ENCODE measurements at places on chromosomes 7 and 10.

GRCh38 chr10:32084185-32084851, 28.1 kb upstream of the KIF5B start:
- DNase-seq: no peak

GRCh38 chr7:82049442-82049841, 279.6 kb upstream of the HGF start:
- DNase-seq: no peak

DNA sequence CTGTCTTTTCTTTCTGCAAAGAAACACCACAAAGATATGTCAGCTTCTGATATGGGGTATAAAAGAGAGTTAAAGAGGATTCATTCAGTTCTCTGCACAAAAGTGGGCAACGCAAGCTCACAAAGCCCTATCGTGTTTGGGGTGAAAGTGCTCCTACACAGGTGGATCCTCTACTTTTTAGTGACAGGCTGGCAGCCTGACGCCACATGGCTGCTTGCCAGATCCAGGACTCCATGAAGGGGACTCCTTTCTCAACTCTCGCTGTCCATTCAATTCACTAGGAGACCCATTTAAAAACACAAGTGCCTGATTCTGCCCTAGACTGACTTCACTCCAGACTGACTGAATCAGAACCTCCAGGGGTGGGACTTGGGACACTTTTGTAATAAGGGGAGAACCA, 8.0 kb downstream of the PARP12 start:
- no peak for DNase-seq

DNA sequence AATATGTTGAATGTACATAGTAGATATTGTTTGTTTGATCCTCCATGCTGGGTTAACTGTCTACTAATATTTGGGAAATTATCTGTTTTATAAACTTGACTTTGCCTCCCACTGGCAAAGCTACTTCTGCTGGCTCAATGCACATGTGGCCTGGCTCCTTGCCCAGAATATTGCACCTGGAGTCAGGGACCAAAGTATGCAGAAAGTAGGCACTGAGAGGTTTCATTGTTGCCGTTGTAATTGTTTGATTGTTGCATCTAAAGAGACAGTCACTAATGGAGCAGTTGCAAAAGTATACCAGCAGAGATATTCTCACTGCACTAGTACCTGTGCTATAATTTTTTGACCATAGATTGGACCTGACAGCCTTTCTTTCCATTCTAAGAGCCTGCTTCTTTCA, 137.8 kb upstream of the CNTNAP2 start:
- DNase-seq: no peak

- DNase-seq: no peak
These were observed 56.7 kb downstream of the PIP4K2A start for GRCh38 chr10:22657566-22658225.

- DNase-seq: no peak
These were observed 46.1 kb downstream of the MPP7 start for GRCh38 chr10:28256776-28257175.

GRCh38 chr10:98134117-98134430, 383 bp upstream of the R3HCC1L start:
- no peak for DNase-seq

- no peak for DNase-seq
These were observed 228.9 kb upstream of the PITRM1 start for GRCh38 chr10:3401491-3401938.

DNA sequence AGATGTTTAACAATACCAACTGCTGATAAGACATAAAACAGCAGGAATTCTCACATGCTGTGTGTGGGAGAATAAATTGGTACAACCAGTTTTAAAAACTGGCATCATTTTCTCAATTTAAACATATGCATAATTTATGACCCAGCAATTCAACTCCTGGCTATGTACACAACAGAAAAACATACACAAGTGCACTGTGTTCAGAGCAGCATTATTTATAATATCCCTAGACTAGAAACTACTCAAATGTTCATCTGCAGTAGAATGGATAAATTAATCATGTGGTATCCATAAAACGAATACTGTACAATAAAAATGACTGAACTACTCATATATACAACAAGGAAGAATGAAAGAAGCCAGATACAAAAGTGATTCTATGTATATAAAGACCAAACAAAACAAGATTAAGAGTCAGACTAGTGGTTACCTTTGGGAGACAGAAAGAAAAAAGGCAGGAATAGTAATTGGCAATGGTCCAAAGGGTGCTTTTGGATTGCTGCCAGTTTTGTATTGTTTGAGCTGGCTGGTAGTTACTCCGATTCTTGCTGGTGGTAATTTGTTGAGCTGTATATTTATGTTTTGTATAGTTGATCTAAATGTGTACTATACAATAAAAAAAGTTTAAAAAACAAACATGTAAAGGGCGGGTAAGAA, 306.0 kb downstream of the TFEC start:
- no peak for DNase-seq

- no peak for DNase-seq
These were observed 154.6 kb downstream of the FOXP2 start for GRCh38 chr7:114569220-114569619.

DNA sequence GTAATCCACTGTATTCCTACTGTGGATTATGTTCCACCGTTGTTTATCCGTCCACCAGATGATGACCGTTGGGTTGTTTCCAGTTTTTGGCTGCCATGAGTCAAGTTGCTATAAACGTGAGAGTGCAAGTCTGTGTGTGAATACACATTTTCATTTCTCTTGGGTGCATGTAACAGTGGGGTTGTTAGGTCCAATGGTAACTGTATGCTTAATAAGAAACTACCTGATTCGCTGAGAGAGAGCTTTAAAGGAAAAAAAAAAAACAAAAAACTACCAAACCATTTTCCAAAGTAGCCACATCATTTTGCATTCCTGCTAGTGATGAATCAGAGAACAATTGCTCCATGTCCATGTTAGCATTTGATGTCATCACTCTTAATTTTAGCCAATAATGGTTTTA, 15.9 kb downstream of the UBN2 start:
- DNase-seq: no peak

DNA sequence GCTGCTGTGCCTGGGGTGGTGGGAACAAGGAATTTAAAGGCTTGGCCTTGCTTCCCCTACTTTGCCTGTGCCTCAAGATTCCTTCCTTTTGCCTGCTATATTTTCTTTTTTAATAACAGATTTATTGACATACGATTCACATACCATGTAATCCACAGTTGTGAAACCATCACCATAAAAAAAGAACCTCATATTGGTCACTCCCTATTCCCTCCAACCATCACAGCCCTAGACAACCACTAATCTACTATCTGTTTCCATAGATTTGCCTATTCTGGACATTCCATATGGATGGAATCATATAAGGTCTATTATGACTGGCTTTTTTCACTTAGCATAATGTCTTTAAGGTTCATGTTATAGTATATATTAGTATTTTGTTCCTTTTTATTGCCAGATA, 59.3 kb upstream of the TRIM8 start:
- DNase-seq: no peak

GRCh38 chr10:29878492-29878891, 180.9 kb downstream of the JCAD start:
- no peak for DNase-seq

GRCh38 chr10:116848944-116849247, 403 bp upstream of the ENO4 start:
- no peak for DNase-seq

DNA sequence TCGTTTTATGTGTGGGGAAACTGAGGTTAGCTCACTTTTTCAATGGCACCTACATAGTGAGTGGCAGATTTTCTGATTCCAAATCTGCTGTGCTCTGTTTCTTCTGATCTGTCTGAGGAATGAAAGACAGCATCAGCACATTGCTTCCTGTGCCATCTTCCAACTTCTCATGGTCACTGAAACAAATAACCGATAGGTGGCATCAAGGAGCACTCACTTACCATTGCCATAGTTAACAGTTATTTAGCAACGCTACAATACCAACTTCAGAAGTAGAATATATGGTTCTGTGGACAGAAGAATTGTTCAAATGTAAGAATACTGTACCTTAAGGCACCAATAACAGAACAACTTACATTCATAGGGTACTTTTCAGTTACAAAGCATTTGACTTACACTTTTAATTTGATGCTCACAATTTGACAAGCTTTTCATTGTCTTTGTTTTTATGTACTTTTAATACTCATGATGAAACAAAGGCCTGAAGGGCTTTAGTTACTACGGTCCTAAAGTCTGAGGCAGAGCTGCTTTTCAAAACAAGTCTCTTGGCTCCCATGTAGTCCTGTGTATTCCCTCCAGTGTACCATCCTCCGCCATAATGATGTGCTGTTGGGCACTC, 228.9 kb upstream of the TCF7L2 start:
- no peak for DNase-seq

DNA sequence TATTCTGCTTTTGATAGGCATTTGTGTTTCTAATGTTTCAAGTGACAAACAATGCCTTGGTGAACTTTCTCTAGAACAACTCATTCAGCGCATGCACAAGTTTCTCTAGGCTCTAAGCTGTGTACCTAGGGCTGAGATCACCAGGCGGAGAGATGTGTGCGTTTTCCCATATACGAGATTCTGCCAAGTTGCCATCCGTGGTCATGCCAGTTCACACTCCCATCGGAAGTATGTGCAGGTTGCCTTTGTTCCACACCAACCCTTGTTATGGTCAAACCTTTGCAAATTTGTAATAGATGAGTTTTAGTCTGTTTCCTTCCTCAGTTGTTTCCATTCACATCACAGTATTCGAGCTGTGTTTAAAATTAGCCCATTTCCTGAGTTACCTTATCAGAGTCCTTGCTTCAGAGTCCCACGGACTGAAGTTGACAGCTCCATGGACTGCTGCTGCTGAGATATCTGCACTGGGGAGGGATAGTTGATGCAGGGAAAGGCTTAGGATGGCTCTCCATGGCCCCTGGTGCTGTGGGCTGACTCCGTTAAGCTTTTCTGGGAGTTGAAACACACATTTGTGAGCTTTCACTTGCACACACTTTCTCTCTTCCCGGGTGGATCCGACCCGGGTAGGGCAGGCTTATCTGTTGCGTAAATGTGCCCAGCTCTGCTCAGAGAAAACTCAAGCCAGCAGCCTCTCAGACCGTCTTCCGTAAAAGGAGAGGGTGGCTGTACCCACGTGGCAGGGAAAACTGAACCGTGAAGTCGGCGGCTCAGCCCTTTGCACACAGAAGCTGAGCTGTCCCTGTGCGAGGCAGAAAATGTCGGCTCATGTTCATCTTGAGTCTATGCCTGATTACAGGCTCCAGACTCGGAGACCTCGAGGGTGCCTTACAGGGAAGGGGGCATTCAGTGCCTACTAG, 49.4 kb downstream of the HK1 start:
- DNase-seq: peak; percentile 52

GRCh38 chr7:78703391-78703790, 750.1 kb downstream of the MAGI2 start:
- DNase-seq: no peak

DNA sequence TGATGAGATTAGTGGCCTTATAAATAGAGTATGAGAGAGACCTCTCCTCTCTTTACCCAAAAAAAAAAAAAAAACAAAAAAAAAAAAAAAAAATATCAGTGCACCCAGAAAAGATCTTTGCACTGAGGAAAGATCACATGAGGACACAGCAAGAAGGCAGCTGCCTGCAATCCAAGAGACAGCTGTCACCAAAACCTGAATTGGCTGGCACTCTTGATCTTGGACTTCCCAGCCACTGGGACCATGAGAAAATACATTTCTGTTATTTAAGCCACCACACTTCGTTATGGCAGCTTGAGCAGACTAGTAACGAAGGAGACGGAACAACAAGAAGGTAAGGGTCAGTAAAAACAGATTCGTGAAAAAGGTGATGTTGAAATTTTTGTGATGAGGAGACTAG, 47.0 kb downstream of the TMEM106B start:
- no peak for DNase-seq

- DNase-seq: no peak
These were observed 43.3 kb upstream of the ECHDC3 start for GRCh38 chr10:11698691-11699549.

DNA sequence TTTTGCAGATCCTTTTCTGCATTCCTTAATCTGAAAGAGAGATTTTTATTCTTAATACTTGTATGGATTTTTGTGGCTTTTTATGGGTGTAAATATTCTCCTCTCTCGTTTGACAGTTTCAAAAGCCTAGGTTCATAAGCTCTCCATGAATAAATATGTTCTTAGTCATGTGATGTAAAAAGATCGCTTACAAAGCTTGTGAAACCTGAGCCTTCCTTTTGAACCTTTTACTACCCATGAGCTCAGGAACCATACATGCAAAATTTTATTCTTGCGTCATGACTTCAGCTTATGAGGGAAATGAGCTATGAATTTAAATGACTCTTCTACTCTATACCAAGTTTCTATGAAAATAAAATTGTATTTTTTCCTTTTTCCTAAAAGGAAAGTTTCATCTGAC, 98.7 kb downstream of the POLL start:
- DNase-seq: no peak

- DNase-seq: no peak
These were observed 44.4 kb downstream of the JAKMIP3 start for GRCh38 chr10:132110111-132110521.

DNA sequence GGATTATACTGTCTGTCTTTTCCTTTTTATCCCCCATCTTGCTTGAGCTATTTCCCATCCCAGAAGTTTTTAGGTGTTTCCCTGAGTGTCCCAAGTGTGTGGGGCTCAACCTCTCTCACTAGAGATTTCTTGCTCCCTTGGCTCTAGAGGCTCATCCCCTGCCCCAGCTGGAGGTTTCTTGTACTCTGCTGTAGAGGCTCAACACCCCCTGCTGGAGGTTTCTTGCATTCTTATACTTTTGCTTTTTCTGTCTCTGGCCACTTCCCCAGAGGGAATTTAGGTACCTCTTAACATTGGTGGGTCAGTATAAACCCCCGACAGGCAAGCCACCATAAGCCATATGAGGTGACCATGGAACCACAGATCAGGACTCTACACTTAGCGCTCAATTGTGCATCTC, 114.2 kb upstream of the FAM3C start:
- no peak for DNase-seq

GRCh38 chr7:27782849-27783248, 42.9 kb downstream of the TAX1BP1 start:
- DNase-seq: no peak

DNA sequence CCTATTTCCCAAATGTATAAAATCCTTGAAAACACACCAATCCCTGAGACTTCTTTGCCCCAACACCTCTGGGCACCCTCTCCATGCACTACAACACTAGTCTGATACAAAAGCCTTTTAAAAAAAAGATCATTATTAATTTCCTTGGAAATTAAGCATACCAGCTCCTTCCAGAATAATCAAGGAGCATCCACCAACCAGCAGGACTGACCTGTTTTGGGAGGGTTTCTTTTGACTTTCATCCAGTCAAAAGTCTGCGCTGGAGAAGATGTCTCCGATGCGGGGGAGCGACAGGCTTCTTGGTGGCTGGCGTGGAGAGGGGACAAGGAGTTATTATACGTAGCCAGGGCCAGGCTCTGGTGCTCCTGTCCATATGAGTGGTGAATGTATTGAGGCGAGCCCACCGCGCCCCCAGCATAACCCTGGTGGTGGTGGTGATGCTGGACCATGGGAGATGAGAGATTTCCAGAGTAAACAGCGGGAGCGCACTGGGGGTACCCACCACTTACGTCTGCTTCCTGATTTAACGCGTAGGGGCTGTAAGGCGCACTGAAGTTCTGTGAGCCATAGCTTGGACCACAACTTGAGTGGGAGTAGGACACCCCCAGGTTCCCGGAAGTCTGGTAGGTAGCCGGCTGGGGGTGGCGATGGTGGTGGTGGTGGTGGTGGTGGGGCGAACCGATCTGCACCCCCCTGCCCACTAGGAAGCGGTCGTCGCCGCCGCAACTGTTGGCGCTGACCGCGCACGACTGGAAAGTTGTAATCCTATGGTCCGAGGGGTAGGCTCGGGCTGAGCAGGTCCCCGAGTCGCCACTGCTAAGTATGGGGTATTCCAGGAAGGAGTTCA, 527 bp downstream of the HOXA1 start:
- peak; percentile 48 for DNase-seq

- no peak for DNase-seq
These were observed 372.9 kb upstream of the NFE2L3 start for GRCh38 chr7:25779002-25779546.

Data from ELF-1 (cell line).